Spinal cord (tissue), 10 donors: ENCODE measurements at places on chromosomes 13 and 19.

DNA sequence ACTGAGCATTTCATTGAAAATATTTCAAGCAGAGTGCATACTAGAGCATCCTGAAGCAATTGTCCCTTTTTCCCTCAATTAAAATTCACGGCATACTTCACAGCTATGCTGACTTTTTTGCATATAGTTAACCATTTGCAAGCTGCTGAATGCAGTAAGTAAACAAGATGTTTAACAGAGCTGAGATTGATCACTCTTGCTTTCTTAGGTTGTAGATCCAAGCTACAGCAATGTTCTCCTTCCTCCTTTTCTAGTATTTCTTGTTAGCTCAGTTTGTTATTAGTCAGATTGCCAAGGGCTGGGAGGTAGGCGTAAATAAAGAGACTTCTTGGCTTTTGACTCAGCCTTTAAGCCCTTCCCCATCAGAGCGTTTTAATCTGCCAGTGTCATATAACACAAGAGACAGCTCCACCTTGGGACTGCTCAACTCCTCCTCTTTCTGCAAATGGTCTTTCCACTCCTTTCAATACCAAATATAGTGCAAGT lies at the start of gene SLITRK6:
TSS of gene SLITRK6 (minus strand) at position 323 of the 486 bp plus-strand sequence. CDS start 2,911 bp downstream, outside the sequence.
- DNase-seq: peak; percentile 52

GRCh38 chr19:19550485-19550929 lies 12.4 kb downstream of the CILP2 start:
- no peak for DNase-seq

DNA sequence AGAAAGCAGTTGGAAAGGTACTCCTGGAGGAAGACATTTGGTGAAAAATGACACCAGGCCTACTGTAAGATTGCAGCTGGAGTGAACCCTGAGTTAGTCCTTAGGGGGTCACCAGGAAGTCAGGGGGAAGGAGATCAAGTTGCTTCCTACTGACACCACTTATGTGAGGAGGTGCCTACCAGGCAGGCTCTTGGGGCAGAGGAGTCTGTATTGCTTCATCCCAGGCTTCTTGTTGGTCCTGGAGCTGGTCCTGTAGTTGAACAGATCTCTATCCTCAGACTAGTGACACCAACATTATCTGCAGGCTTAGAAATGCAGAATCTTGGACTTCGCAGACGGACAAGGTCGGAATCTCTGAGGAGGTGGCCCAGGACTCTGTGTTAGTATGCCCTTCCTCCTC lies 116.0 kb upstream of the ARGLU1 start:
- DNase-seq: no peak

- peak; percentile 8 for DNase-seq
Observed at GRCh38 chr19:55116859-55117662, at the start of gene PPP1R12C. PPP1R12C (minus strand) TSS chr19:55117637; CDS start chr19:55117543, 94 bp downstream.

DNA sequence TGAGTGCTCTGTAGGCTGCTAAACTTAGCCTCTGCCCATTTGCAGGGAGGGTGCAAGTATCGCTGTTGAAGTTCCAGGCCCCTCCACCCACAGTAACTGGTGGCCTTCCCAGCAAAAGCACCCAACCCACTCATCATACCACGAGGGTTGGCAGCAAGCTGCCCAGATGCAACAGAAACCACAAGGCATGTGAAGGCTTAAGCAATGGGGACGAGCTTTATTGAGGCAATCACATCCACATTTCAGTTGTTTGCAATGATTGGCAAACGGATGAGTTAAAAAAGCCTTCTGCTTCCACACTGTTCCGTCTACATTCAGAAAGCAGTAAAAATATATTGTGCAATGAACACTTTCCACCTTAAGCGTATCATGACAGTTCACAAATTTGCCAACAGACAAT lies 10.3 kb downstream of the GJB6 start:
- DNase-seq: no peak

GRCh38 chr13:28684257-28684656 lies 25.3 kb downstream of the POMP start:
- DNase-seq: no peak

GRCh38 chr19:384799-385169 lies 24.2 kb downstream of the C2CD4C start:
- no peak for DNase-seq

- DNase-seq: peak; percentile 70
Observed at GRCh38 chr19:28710278-28710677, 502.7 kb downstream of the UQCRFS1 start.

DNA sequence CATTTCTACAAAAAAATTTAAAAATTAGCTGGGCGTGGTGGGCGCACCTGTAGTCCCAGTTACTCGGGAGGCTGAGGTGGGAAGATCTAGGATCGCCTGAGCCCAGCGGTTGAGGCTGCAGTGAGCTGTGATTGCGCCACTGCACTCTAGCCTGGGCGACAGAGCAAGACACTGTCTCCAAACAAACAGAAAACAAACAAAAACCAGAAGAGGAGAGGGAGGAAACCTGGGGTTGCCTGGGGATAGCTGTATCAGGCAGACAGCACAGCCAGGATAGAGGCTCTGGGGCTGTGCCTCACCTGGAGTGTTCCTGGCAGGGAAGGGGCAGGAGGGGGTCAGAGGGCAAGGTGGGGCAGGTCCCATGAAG lies 2.6 kb upstream of the POLR2E start:
- DNase-seq: no peak

GRCh38 chr19:28377077-28377476 lies 835.9 kb downstream of the UQCRFS1 start:
- DNase-seq: no peak

- no peak for DNase-seq
Observed at GRCh38 chr13:90717451-90717936, 630.0 kb upstream of the MIR17HG start.

- DNase-seq: peak; percentile 66
Observed at GRCh38 chr13:38685974-38686576, 802 bp upstream of the FREM2 start.

GRCh38 chr13:75123428-75123827 lies 358.5 kb downstream of the TBC1D4 start:
- no peak for DNase-seq

GRCh38 chr13:36997716-36998427 lies 1.3 kb downstream of the ALG5 start:
- no peak for DNase-seq

DNA sequence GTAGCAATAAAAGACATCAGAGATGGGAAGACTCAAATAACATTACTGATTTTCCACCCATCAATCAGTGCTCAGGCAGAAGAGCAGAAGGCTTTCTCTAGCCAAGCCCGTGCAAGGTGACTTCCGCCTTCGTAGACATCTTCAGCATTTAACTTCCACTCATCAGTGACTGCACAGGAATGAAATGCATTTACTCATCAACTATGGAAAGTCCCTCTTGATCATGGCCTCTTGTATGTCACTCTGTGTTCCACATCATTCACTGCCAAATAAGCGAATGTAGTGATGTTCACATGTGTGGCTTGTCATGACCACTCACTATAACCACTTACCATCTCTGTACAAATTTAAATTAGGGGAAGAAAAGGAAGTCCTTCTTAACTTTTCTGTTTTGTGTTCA lies 49.4 kb downstream of the SACS start:
- DNase-seq: no peak

GRCh38 chr13:112892426-112893206 lies 76.4 kb upstream of the MCF2L start:
- peak; percentile 28 for DNase-seq

- DNase-seq: no peak
Observed at GRCh38 chr13:28856287-28856686, 36.1 kb downstream of the MTUS2 start.

DNA sequence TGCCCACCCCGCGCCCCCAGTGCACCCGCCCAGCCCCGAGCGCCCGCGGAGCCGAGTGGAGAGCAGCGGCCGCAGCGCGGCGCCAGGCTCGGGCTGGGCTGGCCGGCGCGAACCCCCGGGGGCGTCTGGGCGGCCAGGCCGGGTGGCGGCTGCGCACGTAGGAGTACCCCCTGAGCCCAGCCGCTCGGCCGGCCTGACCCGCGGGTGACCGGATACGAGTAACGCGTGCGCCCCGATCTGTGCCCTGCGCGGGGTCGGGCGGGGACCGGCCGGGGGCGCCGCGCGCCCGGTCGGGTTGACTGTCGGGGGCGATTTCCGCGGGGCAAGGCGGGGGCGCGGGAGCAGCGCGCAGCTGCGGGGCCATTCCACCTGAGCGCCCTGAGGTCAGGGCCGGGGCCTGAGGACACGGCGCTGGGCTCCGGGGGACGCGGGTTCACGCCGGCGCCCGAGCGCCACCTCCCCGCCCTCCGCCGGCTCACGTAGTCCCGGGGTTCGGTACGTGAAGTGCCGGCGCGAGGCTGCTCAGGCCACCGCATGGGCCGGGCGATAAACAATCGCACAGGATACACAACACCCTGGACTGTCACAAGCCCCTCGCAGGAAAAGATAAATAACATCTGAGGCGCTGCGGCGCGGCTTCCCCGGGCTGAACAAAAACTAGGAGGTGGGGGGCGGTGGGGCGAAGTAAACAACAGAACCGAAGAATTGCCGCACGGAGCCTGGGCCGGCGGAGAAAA lies 37.6 kb upstream of the FLT1 start:
- DNase-seq: no peak

DNA sequence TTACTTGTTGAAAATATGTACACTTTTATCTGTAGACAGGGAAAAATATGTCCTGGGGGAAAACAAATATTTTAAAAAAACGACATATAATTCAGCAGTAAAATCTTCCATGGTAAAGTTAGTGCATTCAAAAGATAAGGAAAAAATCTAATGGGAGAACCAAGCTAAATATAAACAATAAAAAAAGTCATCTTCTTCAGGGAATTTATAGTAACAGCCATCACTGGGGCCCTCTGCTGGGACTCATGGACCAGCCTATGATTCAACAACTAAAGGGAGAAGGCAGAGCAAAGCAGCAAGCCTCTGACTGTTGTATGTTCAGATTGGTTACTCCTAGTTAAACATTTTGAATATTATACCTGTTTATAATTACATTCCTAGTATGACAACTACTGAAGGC lies 93.0 kb downstream of the ITGBL1 start:
- no peak for DNase-seq

DNA sequence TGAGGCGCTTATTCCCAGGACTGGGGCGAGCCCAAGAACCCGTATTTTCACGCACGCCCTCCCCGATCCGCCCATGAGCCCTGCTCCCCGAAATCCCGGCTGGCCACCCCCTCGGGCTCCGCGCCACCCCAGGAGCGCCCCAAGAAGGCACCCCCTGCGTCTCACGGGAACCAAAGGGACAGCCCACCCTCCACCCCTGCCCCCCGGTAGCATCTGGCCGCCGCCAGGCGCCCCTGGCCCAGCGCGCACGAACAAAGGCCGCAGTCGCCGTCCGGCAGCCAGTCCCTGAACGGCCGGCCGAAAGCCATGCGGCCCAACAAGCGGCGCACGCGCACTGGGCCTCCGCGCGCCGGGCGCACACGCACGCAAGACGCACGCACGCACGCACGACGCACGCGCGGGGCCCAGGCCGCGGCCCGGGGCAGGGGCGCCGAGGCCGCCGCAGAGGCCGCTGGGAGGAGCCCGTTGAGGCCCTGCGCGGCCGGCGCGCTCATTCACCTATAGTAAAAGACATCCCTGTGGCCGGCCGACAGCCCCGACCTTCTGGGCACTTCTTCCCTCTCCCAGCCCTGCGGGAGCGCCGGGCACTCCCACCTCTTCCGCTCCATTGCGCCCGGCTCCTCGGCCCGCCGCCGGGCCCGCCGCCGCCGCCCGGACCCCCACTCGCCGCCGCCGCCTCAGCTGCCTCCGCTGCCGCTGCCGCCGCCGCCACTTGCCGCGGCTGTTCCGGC lies 476 bp downstream of the MBD3 start:
- DNase-seq: peak; percentile 85

- no peak for DNase-seq
Observed at GRCh38 chr13:67880916-67881315, 650.8 kb upstream of the PCDH9 start.

DNA sequence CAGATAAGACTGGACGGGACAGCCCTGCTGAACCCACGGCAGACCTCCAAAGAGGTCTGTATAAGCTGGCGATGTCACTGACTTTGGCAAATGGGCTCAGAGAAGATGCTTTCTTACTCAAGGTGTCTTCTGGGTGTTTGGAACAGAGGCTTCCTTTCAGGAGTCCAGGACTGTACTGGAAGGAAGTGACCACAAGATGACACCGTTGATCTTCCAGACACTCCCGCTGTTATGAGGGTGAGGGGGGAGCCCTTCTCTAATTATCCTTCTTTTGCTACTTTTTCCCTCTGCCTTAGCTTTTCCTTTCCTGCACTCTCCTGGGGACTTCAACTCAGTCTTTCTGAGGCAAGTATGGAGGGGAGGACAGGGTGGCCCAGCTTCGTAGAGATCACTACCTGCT lies 65.2 kb upstream of the ZNF599 start:
- DNase-seq: no peak

GRCh38 chr13:22143671-22144070 lies 472.8 kb downstream of the FGF9 start:
- no peak for DNase-seq

DNA sequence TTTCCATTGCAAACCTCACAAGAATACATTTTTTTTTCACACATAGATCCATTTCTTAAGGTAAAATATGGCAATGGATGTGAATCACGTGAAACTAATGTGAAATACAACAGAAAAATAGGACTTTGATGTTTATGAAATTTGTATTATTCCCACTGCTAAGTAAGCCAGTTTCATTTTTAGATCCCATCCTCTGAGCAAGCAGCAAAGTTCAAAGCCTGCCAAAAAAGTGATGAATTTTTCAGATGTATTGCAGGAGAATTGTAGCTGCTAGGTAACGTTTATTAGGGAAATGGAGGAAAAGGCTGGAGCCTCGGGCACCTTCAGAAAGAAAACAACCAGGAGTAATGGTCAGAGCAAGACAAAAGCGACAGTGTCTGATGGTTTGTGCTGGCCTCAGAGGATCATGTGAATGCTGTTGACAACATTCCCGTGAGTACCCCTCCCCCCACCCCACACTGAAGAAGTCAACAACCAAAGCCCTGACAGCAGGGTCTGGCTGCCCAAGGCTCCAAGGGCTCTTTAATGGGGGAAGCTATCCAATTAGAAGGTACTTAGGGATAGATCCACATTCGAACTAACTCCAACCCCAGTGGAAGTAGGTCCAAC lies 95.5 kb downstream of the OXGR1 start:
- no peak for DNase-seq

- DNase-seq: peak; percentile 97
Observed at GRCh38 chr13:31909864-31910551, 121.6 kb upstream of the FRY start.

GRCh38 chr19:57465680-57466381 lies 8.9 kb upstream of the VN1R1 start:
- no peak for DNase-seq

DNA sequence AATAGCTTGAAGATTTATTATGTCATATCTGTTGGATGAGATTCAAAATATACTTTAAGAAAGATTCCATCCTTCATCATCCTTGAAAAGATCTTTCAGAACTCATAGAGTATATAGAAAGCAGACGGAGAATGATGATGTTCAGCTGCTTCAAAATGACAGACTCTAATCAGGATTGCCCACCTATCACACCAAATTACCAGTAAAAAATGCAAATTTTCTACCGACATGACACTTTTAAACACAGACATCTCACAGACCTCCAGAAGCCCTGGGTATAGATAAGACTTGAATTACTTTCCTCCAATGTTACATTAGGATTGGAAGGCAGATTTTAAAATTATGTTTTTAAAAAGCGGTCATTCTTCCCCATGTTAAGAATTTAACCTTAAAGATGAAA lies 235.5 kb downstream of the GPC6 start:
- DNase-seq: no peak

GRCh38 chr13:101465877-101466276 lies 13.4 kb downstream of the ITGBL1 start:
- no peak for DNase-seq
